Activated B cell treated with CpG ODN at 0.5 μM for 24 hours (primary cell): ENCODE measurements at places on chromosomes 1 and 21. TPM values are rescaled to one million over a fixed set of nuclear protein-coding genes. Genes with fewer than 3 reads are reported as not detected.

- DNase-seq, result no peak
These were observed 31.2 kb downstream of the TAS1R2 start for GRCh38 chr1:18828224-18828623.

- DNase-seq, result no peak
These were observed 128.5 kb upstream of the ZNHIT6 start for GRCh38 chr1:85836736-85837135.

- DNase-seq, result peak; percentile 49
These were observed at the start of gene HPDL for GRCh38 chr1:45326627-45327623. Gene HPDL (plus strand): TSS chr1:45326895. CDS start chr1:45327149, 254 bp downstream.

DNA sequence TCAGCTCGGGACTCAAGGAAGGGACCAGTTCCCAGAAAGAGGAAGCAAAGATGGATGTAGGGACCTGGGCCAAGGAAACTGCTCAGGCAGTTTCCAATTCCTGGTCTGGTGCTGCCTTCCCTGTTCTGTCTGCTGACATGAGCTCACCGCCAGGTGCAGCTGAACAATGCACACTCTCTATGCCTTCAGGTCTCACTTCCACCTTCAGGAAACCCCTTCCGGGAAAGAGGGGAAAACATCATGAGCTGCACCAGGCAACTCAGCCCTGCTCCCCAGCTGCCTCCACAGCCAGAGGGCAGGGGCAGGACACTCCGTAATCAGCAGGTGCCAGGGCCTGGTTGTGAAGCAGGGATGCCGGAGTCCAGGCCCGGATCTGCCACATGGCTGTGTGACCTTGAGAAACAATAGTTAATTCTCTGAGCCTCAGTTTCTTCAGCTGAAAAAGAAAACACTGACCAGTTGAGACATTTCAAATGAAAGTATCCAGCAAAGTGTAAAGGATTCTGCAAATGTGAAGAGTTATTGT, 27.8 kb downstream of the SMIM12 start:
- DNase-seq, result no peak

DNA sequence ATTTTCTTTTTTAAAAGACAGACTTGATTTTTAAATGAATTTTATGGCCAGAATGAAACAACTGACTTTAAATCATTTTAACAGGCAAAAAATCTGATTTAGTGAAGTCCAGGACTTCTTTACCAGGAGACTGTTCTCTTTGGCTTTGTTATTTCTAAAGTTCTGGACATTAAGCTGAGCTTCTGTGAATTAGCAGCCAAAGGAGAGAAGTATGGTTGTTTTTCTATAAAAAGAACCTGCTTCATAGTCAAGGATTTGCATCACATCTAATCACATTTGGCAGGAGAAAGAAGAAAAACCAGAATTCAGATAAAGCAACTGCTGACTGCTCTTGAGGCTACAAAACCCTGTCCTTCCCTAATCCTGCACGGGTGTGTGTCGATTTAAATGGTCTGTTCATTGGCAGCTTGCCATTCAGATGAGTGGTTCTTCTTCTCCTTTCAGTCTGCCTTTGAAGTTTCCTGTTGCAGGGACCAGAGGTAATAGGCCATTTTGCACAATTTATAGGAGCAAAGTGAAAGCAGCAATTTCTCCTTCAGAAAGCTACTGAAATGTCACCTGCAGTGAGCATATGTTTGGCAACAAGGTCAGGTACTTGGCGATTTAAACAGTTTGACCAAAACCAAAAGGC, 215.4 kb downstream of the OLFM3 start:
- no peak for DNase-seq

DNA sequence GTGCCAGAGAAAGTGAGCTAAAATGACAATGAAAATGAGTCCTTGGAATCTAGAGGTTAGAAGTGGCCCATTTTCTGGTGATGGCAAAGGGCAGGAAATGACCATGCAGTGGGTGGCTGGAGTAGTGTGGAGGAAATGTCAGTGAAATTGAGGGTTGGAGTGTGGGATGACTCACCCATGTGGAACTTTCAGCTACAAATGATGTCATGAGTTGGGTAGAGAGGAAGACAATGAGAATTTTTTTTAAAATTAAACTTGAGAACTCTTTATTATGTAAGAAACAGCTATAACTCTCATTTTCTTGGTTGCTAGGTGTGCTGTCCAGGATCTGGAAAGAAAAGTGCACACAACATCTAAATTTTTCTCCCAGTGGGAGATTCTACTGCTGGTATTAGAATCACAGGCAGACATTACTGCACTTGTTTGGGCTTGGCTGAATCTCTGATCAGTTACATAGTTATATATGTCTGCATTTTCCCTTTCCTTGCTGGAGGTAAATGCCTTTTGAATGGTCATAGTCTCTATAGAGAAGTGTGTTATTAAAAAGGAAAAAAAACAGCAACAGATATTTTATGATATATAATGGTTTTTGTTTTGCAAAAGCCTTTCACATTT, 56.8 kb upstream of the GNG12 start:
- DNase-seq, result no peak

GRCh38 chr1:178928976-178929375, 58.1 kb upstream of the ANGPTL1 start:
- DNase-seq, result no peak

DNA sequence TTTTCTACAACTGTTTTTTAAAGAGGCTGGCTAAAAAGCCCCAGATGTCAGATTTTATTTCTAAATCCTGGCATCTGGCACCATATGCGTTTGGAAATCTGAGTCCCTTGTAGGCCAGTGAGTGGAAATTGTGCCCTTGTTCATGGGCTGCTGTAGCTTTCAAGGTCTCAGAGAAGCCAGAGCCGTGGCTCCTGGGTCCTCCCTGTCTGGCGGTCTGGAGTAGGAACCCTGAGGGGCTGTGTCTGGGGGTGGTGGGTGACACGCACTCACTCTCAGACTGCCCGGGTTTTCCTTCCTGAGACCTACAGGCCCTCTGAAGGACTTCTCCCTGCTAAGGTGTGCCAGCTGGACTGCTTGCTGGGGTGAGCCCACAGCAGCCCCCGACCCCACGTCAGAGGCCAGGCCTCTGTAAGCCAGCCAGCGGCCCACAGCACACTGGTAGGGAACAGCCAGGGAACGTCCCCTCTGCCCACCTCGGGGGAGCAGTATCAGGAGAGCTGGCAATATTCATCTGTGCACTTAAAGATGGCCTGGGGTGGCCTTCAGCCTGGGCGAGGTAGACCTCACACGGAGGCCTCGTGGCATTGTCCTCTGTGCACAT, 151.5 kb downstream of the PEX14 start:
- DNase-seq, result no peak

DNA sequence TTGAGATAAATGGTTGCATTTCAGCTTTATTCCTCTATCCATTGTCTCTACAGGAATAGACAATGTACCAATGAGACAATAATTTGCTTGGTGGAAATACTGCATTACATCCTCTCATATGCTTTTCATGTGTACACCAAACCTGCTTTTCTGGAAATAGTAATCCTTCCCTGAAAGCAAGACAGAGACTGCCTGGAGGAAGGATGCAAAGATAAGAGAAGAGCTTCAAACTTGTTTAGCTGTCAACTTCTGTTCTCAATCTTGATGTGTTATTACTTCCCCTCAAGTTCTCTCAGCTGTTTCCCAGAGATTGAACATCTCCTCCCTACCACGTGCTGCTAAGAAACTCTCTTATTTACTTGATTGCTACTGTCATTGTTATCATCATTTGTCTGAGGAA, 1125.4 kb upstream of the TMPRSS15 start:
- DNase-seq, result no peak

DNA sequence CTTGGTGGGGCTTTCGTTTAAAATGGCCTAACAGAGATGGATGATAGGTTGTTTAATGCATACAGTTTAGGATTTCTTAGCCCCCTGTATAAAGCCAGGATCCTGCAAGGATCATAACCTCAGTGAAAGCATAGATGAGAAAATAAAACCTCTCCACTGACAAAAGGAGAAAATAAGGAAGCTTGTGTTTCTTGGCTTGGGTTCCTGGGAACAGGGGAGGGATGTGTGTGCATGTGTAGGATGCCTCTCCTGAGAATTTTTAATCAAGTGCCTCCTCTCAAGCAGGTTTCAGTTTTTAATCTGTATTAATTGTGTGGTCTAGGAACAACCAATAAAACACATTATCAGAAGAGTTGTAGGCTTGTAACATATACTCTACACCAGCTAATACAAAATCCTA, 26.1 kb downstream of the PRKACB start:
- DNase-seq, result no peak

DNA sequence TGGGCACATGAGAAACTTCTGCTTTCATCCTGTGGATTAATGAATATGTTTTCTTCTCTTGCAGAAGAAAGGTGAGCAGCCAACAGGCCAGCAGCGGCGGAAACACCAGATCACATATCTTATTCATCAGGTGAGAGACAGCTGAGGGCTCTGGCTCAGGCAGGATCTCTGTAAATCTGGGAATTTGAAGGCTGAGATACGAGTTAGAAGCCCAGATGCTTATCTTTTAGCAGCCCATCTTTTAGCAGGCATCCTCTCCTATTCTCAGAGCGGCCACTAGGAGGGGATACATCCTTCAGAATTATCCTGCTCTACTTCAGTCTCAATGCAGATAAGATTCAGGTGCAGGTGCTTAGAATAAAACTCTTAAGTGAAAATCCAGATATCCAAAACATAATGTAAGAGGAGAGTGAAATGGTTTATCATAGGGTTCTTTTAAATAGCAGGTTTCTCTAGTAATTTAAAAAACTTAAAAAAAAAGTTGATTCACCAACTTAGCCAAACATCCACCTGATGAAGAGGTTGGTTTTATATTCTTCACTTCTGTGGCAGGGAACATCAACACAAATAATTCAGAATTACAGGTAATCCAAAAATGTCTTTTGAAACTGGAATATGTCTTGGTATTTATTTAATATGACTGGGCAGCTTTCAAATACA, 19.3 kb downstream of the SH2D2A start:
- DNase-seq, result no peak

Gene TOR3A
- 59.5 and 60.8 TPM in 2 replicates for total RNA-seq

Gene CFHR5
- total RNA-seq, result not detected in 2 replicates

Gene SLC22A15
- total RNA-seq, result 4.1 and 4.6 TPM in 2 replicates
